Left ventricle myocardium superior (tissue), 1 donor: ENCODE measurements at places on chromosomes 5 and 9. TPM values are rescaled to one million over a fixed set of nuclear protein-coding genes. Genes with fewer than 3 reads are reported as not detected.

DNA sequence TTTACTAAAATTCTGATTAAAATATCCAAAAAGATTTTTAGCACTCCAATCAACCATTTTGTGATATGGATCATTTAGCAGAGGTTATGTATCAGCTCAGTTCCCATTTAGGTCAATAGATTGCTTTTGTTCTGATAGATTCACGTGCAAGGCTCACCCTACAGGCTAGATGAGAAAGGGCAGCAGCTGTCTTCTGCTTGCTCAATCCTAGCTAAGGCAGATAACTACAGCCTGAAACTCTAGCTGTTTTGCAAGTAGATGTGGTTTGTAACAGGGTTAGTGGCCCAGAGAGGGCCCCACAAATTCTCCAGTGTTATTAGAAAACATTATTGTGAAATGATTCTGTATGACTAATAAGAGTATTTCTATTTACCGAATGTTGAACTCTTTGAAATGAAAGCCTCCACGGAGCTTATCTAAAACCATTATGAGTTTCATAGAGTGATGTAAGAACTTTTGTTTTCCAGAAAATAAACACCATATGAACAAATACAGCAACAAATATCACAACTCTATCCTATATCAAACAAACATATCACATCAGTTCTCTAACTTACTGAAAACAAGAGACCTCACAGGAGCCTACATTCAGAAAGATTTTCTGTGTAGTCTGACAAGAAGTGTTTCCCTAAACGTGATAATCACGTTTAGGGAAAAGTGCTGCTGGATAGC, 841.9 kb upstream of the ACO1 start:
- DNase-seq: no peak

DNA sequence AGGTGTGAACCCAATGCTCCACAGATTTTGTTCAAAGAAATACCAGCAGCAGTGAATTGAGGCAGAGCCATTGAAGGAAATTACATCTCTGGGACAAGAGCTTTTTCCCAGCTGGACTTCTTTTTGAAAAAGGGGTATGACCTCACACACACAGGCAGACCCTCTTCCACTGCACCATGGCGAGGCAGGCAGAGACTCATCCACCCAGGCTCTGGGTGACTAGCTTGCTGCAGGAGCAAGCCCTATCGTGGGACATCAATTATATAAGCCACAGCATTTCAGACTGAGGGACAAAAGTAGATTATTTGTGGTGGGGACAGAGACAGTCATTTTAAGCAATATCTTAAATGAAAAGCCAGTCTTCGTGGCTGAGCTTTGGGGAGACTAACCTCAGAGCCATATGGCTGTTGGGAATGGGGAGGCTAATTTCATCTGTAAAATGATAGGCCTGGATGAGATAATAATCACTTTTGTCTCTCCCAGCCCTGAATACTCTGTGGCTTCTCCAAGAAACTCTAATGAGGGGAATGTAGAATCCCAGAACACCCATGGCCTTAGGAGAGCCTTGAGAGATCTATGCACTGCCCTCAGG, 113.1 kb upstream of the TNC start:
- no peak for DNase-seq

DNA sequence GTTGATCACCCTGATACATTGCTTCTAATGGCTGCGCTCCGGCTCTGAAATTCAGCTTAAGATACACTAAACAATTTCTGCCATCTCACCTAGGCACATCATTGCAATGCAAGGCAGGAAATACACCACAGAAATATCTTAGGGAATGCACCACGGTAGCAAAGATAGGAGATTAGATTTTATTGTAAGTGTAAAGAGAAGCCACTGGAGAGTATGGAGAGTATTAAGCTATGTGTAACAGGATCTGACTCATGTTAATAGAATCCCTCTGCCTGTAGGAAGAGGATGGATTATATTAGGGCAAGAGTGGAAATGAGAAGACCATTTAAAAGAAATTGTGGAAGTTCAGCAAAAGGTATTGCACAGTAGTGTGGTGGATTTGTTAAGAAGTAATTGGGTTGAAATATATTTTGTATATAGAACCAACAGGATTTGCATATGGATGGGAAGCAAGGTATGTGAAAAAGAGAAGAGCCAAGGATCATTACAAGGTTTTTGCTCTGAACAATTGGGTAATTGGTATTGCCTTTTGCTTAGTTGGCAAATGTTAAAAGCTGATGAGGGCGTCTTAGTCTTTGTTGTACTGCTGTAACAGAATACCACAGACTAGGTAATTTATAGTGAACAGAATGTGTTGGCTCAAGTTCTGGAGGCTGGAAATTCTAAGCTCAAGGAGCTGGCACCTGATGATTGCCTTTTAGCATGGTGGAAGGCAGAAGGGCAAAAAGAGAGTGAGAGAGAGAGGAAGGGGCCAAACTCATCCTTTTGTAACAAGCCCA, 636.1 kb downstream of the PSAT1 start:
- no peak for DNase-seq

GRCh38 chr5:149799965-149800516, 69.9 kb downstream of the PPARGC1B start:
- no peak for DNase-seq

The EGFLAM gene
- total RNA-seq: 7.7 TPM

DNA sequence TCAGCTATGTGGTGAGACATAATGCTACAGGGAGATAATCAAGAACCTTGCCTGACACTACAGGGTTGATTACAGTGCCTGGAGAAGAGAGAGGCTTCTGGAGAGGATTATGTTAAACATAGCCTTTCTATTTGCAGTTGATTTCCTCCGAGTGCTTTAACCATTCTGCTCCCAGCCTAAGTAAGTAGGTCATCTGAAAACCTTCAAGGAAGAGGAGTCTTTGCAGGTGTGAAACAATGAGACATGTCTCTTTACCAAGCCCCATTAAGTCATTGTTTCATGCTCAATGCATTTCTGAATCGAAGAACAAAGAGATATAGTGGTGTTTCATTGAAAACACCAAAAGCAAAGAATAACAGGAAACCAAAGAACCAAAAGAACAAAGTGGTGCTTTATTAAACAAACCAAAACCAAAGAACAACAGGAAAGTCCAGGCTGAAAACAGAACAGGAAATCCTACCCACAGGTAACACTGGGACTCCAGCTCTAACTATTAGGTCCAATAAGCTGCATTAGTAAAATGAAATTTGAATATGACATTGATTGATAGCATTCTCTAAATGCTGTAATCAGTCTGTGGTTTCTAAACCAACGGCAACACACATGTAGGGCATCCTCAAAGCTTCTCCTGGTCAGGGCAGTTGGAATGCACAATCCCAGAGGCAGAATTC, 113.3 kb upstream of the SPATA31D4 start:
- DNase-seq: no peak

- DNase-seq: no peak
Observed at GRCh38 chr9:128727640-128728248, 3.8 kb upstream of the ZDHHC12 start.

DNA sequence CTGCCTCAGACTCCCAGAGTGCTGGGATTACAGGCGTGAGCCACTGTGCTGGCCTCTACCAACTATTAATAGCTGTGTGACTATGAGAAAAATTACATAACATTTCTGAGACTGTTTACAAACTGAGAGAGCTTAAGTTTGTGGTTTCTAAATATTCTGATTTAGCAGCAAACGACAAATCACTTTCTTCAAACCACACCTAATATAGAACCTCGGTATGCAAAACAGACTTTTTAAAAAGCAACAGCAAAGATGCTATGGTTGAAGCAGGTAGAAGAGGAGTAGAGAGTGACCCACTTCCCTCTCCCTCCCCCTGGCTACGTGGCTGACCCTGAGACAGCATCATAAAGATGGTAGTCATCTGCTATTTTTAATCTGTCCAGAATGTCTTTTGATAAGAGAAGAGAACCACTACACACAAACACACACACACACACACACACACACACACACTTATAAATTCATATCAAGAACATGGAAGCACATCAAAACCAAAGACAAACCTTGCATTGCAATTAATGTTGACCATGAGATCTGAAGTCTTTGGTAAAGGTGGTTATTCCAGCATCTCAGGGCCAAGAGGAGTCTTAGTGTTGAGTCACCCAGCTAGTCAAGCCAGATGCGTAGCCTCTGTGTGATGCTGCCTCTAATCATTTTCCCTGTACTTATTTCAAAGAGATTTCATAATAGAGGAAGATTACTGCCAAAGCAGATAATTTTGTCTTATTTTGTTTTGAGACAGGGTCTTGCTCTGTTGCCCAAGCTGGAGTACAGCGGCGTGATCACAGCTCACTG, 58.1 kb upstream of the TMEM215 start:
- DNase-seq: no peak

- DNase-seq: no peak
Observed at GRCh38 chr9:68852941-68853340, 147.9 kb downstream of the PIP5K1B start.

DNA sequence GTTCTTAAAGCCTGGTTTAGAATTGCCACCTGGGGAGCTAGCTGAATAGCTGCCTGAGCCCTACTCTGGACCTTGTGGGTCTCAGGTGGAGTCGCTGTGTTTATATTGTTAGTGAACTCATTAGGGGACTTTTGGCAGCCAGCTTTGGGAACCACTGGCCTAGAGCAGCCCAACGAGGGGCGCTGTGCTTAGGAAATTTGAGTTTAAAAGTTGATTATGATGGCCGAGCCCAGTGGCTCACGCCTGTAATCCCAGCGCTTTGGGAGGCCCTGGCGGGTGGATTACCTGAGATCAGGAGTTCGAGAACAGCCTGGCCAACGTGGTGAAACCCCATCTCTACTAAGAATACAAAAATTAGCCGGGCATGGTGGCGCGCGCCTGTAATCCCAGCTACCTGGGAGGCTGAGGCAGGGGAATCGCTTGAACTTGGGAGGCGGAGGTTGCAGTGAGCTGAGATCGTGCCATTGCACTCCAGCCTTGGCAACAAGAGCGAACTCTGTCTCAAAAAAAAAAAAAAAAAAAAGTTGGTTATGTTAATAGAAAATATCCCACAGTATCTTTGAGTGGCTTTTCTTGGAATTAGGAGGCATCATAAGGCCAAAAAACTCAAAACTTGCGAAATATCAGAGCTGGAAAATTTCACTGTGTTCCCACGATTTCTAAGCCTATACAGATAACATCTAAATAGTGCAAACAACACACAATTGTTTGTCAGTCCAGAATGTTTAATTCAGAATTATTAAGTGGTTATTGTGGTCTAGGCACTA, 809 bp downstream of the MCCC2 start:
- peak; percentile 31 for DNase-seq
